ENCODE measurements at places on chromosomes 7 and 10.

GRCh38 chr10:4945766-4946717, 17.2 kb upstream of the AKR1C1 start:
- no peak for DNase-seq

DNA sequence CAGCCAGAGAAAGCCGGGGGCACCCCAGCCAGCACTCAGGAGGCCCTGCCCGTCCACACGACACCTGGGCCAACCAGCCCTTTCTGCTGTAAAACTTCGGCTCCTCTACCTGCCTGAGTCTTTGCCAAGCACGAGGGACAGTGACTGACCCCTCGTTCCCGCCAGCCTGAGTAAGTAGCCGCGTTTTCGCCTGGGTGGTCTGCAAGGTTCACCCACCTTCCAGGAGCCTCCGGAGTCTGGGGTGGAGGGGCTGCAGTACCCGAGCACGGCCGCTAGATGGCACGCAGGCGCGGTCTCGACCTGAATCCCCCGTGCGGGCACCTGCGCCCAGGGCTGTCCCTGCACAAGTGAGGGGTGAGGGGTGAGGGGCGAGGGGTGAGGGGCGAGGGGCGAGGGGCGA, 192.7 kb downstream of the PTPRN2 start:
- no peak for DNase-seq

DNA sequence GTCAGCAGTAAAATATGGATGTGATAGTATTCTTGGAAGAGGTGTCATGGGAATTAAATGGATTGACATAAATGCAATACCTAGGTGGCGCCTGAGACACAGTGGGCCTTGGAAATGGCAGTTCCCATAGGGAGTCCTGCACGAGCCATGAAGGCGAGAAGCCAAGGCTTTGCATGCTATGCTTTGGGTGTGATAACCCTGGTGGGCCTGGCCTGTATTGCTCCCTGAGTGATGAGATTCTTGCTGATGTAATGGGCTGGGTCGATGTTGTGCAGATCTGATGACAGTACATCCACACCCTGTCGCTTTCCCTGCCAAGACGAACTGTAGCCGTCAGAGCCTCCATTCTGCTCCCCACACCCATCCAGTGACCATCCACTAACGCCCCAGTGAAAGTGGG, 46.4 kb downstream of the CREB5 start:
- no peak for DNase-seq

DNA sequence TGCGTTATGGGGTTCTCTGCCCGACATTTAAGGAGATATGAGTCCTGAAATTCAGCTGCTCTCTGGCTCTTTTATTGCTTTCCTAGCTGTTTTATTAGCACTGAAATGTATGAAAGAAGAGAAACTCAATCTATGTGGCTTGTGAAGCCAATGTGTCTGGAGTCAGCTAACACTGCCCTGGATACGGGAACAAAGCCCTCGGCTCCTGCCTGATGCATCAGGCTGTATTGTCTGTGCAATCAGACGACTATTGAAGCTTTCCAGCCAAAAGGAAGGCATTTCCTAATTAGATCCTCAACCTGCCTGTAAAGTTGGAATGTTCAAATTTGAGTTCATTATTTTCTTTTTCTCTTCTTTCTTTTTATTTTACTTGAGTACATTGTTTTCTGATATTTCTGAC, 22.0 kb upstream of the TM9SF3 start:
- no peak for DNase-seq

DNA sequence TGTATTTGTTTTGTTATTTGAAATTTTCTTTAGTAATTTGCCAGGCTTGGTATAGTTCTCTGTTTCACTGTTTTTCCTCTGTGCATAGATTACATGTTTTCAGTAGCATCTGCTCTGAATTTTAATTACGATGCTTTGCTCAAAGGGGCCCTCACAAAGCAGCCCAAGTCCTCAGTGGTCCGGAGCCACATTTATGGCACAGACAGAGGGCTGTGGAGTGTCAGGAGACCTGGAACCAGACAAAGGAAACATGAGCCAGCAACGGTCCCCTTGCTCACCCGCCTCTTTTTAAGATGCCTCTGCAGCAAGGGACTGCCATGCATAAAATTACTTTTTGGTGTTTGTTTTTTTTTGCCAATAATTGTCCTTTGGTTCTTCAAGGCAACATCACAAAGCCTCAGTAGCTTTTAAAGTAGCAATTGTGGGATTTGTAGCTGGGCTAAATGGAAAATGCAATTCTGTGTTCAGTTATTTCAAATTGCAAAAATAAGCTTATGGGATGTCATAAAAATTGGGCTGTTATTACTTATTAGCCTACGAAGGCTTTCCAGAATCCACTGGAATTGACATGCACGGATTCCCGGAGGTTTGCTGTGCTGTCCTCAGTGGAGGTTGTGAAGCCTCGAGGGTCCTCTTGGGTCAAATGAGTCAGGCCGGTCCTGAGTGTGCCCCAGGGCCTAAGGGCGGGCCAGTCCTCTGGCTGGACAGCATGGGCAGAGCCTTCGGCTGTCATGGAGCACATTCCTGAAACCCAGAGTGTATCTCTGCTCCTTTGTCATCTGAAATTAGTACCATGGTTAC, 422.8 kb downstream of the GLRX3 start:
- no peak for DNase-seq

GRCh38 chr10:17200001-17200911, 1.2 kb downstream of the TRDMT1 start:
- no peak for DNase-seq

- no peak for DNase-seq
Observed at GRCh38 chr10:70135684-70136083, 3.1 kb upstream of the AIFM2 start.

DNA sequence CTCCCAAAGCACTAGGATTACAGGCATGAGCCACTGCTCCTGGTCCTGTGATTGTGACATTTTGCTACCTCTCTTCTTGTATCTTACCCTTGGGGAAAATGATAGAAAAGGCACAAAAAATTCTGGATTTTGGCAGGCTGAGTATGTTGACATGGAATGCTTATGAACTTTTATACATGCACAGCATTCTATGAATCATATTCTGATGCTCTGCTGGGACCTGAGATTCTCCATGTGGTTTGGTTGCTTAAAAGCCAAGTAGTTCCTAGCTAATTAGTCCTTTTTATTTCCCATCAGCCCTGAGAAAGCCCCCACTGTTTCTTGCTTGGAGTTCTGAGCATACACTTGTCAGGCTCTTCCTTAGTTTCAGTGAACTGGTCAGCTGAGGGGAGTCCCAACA, 8.3 kb upstream of the KAZALD1 start:
- no peak for DNase-seq

DNA sequence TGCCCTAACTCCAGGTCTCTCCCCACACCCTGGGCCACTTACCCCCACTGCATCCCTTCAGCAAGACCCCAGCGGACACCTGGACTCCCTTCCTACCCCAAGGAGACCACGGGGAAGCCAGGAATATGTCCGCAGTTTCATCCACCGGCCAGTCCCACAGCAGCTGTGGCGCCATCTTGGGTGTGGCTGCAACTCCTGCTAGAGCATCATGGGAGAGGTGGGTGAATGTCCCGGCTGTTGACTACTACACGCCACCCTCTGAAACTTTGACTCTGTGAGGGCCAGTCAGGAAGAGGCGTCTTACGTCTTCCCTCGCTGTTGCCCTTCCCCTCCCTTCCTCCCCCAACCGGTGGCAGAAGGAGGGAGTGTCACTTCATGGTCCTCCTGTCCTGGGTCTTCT, 238.3 kb upstream of the RNF32 start:
- no peak for DNase-seq

GRCh38 chr10:48496105-48496830, 108.6 kb downstream of the ARHGAP22 start:
- DNase-seq, result no peak

- DNase-seq, result no peak
Observed at GRCh38 chr10:71213761-71214440, 1.5 kb downstream of the UNC5B start.

DNA sequence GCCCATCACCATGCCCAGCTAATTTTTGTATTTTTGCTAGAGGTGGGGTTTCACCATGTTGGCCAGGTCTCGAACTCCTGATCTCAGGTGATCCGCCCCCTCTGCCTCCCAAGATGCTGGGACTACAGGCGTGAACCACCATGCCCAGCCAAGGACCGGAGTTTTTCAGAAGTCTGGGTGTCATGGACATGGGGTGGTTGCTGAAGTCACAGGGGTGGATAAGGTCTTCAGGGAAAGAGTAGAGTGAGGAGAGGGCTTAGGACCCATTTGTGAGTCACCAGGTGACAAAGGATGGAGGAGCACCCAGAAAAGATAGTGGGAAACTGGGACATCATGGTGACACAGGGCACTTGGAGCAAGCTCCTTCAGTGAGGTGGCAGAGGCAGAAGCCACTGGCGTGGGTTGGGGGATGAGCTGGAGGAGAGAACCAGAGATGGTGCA, 2.8 kb upstream of the GPRIN2 start:
- peak; percentile 2 for DNase-seq

- DNase-seq, result no peak
Observed at GRCh38 chr7:131122394-131122793, 205.3 kb upstream of the MKLN1 start.

DNA sequence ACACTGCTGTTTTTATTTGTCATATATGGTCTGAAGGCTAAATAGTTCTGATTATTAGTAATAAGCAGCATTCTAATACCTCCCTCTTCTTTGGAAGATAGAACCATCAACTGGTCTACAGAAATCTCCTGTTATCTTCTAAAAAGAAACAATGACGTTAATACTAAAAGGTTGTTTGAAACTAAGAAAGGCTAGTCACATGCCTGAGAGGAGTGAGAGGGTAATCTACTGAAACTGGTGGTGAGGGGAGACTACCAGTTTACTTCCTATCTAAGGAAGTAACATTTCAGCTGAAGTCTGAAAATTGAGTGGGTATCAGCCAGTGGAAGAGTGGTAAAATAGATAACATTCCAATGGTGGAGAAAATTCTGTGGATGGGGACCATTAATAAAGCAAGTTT, 48.4 kb downstream of the FGFBP3 start:
- no peak for DNase-seq

GRCh38 chr10:127999297-128000129, 92.6 kb downstream of the PTPRE start:
- no peak for DNase-seq

GRCh38 chr10:75079436-75080083, 31.9 kb upstream of the SAMD8 start:
- DNase-seq, result no peak

DNA sequence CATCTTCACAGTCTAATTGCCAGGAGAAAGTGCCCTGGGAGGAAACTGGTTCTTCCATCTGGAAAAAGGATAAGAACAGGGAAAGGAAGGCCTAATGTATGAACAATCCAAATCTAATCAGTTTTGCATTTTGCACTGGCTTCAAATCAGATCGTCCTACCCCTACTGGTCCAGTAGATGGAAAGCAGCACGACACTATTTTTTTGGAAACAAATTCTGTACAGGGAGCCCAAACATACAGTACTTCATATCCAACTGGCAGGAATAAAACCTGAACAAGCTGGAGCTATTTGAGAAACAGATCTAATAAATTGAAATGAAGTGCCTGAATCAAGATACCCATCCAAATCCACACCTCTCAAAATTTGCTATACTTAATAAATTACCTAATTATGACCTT, 36.5 kb downstream of the ETV1 start:
- DNase-seq, result no peak

- no peak for DNase-seq
Observed at GRCh38 chr10:99433378-99434020, 3.1 kb upstream of the GOT1 start.

DNA sequence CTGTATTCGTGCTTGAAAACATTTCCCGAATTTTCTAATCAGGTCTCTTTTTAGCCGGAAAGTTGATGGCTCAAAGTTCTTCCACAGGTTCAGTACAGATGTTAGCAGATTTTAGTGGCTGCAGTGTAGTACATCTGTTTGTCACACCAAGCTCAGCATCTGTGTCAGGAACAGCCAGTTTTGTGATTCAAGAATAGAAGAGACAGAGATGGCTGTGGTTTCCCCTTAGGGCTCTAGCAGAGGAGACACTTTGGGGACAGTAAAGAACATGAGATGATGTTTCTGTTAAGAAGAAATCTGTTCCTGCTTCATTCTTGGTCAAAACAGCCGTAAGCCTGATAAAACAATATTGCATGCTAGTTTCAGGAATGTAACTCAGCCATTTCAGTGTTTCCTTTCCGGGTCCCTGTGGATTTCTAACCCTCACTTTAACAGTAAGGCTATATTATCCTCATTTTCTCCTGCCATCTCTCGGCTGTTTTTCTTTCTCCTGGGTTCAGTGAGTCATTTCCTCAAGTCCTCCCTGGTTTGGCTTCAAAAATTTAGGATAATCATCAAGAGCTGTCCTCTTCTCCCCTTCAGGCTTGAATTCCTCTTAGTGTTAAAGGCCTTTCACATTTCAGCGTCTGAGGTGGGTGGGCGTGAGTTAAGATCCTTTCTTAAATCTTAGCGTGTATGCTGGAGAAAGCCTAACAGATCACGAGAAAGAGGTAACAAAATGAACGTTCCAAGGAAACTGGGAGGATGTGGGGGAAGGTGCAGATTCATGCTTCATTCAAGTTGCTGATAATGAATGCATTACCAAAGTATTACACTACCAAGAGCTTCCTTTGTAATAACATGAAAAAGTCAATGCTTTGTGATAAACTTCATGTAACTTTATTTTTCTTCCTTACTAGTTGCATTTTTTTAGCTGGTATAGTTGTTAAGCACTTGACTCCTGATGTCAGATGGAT, 37.1 kb upstream of the BICC1 start:
- no peak for DNase-seq

DNA sequence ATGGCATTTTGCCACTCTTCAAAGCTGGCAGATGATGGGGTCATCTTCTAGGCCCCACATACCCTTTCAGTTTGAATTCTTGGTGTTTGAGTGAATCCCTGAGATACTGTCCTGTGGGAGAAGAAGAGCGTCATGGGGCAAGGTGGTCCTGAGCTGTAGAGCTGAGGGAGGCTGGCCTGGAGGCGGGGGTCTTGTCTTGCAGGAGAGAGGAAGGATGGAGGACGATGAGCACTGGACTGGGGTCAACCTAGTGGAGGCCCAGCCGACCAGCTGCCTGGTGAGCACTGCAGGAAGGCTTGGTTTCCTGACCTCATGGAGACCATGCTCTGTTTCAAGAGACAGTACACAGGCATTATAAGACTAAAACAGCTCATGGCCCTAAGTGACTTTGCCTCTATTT, 114.6 kb downstream of the TACC2 start:
- DNase-seq, result no peak

GRCh38 chr7:84469034-84469433, 274.4 kb upstream of the SEMA3A start:
- no peak for DNase-seq

- no peak for DNase-seq
Observed at GRCh38 chr10:95391581-95392216, 100.9 kb upstream of the PDLIM1 start.

- no peak for DNase-seq
Observed at GRCh38 chr10:62050893-62051433, 149.5 kb downstream of the ARID5B start.

DNA sequence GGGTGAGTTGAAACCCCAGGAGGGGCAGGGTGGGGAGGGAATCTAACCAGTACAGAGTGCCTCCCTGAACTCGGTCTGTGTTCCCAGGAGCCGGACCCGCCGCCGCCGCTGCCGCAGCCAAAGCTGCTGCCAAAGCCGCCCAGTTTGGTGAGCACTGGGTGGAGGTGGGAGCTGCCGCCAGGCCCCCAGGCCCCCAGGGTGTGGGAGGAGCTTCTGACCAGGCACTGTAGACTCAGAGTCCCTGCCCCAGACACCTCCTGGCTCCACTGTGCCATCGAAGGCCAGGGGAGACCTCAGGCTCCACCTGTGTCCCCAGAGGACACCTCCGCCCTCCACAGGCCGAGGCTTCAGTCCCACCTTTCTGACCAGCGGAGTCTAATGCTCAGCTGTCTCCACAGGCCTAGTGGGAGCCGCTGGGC, 20.4 kb upstream of the LIMK1 start:
- no peak for DNase-seq
